Posterior vena cava (tissue), 2 donors: ENCODE measurements at places on chromosomes 11 and 22. TPM values are rescaled to one million over a fixed set of nuclear protein-coding genes. Genes with fewer than 3 reads are reported as not detected.

PICK1 gene
- total RNA-seq: 15.7 TPM

DNA sequence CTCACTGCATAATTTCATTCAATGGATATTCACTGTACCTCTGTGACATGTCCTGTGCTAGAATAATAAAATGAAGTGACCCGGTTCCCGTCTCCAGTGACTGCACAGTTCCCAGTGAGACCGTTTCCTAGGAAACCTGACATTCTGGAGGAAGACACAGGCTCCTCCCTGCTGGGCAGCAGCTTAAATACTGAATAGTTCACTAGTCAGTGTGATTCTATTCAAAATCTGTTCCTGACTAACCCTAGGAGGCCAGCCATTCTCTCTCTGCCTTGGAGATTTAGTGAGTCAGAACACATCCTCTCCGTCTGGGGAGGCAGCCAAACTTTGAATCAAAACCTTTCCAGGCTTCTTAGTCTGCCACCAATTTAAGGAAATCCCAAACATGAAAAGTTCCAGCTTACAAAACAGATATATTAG lies 11.3 kb downstream of the TRIM66 start:
- DNase-seq: no peak

SPA17 gene
- 4.0 TPM for total RNA-seq

GRCh38 chr11:65184146-65184545 lies 2.4 kb downstream of the CAPN1 start:
- no peak for DNase-seq

DNA sequence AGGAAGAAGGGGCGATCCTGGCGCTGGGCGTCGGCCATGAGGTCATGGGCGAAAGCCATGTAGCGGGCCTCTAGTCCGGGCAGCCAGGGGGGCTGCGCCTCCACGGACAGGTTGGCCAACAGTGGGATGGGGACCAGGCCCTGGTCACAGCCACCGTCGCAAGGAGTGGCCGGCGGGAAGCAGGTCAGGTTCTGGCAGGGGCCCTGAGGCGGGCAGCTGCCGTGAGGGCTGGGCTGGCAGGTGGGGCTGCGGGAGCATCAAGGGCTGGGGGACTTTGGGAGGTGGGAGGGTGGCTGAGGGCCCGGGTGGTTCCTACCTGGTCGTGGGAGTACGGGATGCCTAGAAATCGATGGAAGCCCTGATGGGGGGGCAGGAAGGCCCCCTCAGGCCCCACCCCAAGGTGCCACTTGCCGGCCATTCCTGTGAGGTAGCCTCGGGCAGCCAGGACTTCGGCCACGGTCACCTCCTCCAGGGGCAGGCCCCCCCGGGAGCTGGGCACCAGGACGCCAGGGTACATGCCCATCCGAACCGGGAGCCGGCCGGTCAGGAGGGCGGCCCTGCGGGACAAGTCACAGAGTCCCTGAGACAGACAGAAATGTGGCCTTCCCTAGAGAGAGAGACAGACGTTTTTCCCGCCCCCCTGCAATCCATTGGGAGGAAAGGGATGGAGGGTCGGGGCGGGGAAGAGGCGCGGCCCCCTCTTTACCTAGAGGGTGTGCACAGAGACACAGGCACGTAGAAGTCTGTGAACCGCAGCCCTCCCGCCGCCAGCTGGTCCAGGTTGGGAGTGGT lies 906 bp downstream of the ARSA start:
- peak; percentile 83 for DNase-seq

DNA sequence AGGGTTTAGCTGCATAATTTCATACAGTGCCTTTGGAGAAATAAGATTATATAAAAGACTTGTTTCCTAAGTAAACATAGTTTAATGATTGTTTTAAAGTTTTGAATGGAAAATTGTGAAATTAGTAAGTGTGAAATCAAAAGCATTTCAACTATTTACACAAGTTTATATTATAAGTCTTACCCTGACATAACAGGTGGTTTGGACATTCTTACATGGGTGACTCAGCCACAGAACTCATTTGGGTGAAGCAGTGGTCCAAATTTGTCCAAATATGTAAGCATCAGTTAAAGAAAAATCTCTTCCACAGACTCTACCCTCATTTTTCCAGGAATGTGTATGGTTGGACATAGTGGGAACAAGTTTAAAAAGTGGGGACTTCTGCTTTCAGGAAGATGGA lies 68.0 kb downstream of the USP47 start:
- no peak for DNase-seq

DLG2 gene
- 17.2 TPM for total RNA-seq

DNA sequence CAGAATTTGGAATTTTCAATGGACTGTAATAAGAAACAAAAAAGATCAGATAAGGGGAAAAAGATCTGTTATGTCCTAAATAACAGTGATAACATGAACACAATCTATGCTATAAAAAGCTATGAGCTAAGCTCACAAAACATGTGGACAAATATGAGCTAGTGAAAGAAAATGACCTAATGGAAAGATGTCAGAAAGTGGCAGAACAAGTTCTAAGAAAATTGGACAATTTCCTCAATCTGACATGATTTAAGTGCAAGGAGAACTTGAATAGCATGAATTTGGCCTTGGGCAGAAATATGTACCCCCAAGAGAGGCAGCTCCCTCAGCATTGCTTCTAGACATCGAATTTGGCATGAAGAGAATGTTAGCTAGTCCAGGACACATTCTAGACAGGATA lies 212.0 kb upstream of the PGR start:
- DNase-seq: no peak

- DNase-seq: no peak
Measured at GRCh38 chr11:39777035-39777434, 1682.4 kb downstream of the LRRC4C start.

DNA sequence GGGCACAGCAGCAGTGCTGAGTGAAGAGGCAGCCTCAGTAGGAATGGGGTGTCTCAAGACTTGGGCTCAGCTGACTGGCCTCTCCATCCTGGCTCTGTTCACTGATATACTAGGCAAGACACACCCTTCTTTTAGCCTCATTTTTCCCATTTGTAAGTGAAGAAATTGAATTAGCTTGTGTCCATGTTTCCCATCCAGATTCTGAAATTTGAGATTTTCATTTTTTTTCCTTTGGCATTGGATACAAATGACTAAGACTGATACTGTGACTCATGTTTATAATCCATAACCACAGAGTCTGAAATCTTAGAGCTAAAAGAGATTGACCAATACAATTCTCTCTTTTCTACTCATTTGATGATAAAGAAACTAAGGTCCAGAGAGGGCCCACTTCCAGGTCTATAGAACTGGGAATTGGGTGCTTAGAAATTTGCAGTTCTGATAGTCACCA lies 110.9 kb downstream of the KCNC1 start:
- DNase-seq: no peak

GRCh38 chr22:43216738-43217137 lies 29.8 kb upstream of the TTLL12 start:
- DNase-seq: no peak

DNA sequence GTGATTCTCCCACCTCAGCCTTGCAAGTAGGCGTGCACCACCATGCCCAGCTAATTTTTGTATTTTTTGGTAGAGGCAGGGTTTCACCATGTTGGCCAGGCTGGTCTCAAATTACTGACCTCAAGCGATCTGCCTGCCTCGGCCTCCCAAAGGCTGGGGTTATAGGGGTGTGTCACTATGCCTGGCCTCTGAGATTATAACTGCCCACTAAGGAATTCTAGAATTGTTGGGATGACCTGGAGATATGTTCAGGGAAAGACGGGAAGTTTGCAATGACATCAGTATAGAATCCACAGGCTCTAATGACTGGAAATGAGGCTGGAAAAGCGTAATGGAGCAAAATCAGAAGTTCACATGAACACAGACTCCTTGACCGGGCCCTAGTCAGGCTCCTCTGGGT lies 62.2 kb downstream of the CLMP start:
- DNase-seq: no peak

DNA sequence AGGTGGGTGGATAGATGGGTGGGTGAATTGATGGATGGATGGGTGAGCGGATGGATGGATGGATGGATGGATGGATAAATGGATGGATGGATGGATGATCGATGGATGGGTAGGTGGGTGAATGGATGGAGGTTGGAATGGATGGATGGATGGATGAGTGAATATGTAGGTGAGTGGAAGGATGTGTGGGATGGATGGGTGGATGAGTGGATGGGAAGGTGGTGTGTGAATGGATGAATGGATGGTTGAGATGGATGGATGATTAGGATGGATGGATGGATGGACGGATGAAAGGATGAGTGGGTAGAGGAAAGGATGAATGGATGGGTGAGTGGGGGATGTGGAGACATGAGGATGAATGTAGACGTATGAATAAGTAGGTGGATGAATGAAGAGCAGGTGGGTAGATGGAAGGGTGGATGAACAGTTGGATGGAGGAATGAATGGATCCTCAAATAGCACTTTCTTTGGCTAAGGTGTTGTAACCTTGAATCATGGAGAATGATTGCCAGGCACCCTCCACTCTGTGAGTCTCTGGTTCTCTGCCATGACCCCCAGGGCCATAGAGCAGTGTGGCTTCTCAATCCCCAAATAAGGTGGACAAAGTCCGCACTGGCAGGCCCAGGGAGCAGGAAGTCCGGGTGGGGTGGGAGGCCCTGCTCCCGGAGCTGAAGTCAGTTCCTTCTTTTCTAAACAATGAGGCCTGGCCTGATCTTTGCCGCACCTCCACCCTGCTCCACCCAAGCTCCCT lies 36.9 kb downstream of the IGF2 start:
- DNase-seq: peak; percentile 78
